Stimulated activated CD8-positive, alpha-beta memory T cell treated with anti-CD3 and anti-CD28 coated beads, Interleukin-2, amount 100 ng/mL, for 48 hours (primary cell): ENCODE measurements at places on chromosomes 16 and 17.

- no peak for DNase-seq
These were observed 46.5 kb downstream of the AIPL1 start for GRCh38 chr17:6388416-6388815.

GRCh38 chr17:43581613-43582012 is 35.5 kb upstream of the ETV4 start:
- no peak for DNase-seq

GRCh38 chr16:69820926-69821541 is 58.9 kb downstream of the WWP2 start:
- DNase-seq: no peak

- DNase-seq: no peak
These were observed 78.7 kb upstream of the LGALS9 start for GRCh38 chr17:27552276-27552732.

DNA sequence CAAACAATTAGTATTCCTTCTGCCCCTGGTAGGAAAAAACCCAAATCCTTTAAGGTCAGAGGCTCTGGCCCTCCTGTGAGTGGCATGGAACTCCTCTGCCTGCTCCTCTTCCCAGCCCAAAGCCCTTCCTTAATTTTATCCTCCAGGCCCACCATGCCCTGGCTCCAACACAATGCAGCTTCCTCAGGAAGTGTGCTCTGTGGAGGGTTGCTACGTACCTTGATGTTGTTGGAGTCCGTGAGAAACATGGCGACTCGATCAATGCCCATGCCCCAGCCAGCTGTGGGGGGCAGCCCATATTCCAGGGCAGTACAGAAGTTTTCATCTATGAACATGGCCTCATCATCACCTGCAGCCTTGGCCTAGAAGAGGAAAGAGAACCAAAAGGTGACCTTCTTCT is 5.3 kb upstream of the ADAT1 start:
- no peak for DNase-seq

DNA sequence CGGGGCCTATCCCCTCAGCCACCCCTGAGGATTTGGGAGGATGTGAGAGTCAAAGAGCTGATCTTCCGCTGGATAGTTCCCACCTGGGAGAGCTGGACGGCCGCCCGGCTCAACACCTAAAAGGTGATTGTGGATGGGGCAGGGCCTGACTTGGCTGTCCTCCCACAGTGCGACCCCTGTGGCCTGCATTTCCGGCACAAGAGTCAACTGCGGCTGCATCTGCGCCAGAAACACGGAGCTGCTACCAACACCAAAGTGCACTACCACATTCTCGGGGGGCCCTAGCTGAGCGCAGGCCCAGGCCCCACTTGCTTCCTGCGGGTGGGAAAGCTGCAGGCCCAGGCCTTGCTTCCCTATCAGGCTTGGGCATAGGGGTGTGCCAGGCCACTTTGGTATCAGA is 4.5 kb downstream of the BCL6B start:
- DNase-seq: no peak

- DNase-seq: no peak
These were observed 621.0 kb downstream of the WWOX start for GRCh38 chr16:78720416-78720815.

- no peak for DNase-seq
These were observed 91.2 kb downstream of the ZNF778 start for GRCh38 chr16:89308391-89309333.

- DNase-seq: no peak
These were observed 1.2 kb downstream of the MAF start for GRCh38 chr16:79599256-79599836.

DNA sequence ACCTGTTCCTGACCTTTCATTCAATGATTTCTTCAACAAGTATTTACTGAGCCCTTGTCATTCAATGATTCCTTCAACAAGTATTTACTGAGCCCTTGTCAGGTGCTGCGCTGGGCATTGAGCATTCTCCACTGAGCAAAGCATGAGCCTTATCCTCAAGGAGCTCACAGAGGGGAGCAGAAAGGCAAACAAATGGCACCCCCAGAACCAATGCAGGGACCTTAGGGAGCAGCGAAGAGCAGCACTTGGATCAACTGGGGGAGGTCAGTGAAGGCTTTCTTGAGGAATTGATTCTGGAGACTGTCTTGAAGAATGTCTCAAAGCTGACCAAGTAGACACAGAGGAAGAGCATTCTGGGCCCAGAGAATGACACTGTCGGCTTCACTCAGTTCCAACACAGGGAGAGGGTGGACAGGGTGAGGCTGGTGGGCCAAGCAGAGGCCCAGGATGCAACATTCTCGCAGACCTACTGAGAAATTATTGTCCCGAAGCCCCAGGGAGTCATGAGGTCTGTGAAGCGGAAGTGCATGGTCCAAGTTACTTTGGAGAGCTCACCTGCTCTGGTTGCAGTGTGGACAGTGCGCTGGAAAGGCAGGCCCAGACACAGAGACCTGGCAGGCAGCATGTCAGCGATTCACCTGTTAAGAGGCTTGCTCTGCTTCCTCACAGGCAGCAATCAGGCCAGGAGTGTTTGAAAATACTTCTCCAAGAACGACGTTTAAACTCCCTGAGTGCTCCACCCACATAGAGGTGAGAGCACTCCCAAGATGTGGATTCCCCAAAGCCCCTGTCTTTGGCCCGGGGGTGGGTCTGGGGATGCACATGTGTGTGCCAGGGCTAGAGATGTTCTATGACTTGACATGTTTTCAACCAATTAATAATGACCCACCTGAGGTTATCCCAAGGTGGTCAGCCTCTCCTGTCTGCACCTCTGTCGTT is 3.2 kb upstream of the MPO start:
- DNase-seq: no peak

- DNase-seq: no peak
These were observed 24.6 kb upstream of the TANC2 start for GRCh38 chr17:62941358-62941991.

- no peak for DNase-seq
These were observed 1.7 kb upstream of the STAT5A start for GRCh38 chr17:42286411-42287221.

- DNase-seq: no peak
These were observed 29.3 kb downstream of the DHX38 start for GRCh38 chr16:72122916-72123315.

- DNase-seq: no peak
These were observed 13.9 kb upstream of the HES7 start for GRCh38 chr17:8137645-8138373.

- DNase-seq: no peak
These were observed 21.5 kb downstream of the SLC7A6OS start for GRCh38 chr16:68289202-68289601.

- no peak for DNase-seq
These were observed 7.0 kb downstream of the CBLN1 start for GRCh38 chr16:49274591-49274990.

DNA sequence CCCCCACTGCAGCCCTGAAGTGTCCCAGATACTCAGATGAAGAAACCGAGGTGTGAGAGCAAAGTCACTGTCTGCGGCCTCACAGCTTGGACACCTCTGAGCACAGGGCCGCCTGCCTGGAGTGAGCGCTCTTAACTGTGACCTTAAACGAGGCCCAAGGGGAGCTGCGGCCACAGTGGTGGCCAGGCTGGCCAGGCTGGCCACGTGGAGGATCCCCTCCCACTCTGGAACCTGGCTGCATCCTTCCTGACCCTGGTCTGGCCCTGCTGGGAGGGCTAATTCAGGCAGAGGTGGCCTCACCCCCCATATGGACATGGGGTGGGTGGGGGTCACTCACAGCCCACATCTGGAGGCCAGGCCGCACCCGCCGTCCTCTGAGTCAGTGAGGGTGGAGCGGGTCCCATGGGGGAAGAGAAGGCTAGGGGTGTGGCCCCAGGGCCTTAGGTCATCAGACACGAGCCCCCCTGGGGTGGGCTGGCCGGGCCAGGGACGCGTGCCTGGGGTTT is 6.6 kb downstream of the VASN start:
- no peak for DNase-seq

- no peak for DNase-seq
These were observed 12.9 kb downstream of the PRSS22 start for GRCh38 chr16:2845116-2845515.
